ENCODE measurements at places on chromosomes 12 and 14.

GRCh38 chr14:69183735-69184134 is 7.6 kb upstream of the EXD2 start:
- no peak for DNase-seq

GRCh38 chr14:100524233-100524932 is 62.8 kb downstream of the BEGAIN start:
- no peak for DNase-seq

- no peak for DNase-seq
These were observed 62.4 kb downstream of the ATF7IP start for GRCh38 chr12:14427929-14428328.

DNA sequence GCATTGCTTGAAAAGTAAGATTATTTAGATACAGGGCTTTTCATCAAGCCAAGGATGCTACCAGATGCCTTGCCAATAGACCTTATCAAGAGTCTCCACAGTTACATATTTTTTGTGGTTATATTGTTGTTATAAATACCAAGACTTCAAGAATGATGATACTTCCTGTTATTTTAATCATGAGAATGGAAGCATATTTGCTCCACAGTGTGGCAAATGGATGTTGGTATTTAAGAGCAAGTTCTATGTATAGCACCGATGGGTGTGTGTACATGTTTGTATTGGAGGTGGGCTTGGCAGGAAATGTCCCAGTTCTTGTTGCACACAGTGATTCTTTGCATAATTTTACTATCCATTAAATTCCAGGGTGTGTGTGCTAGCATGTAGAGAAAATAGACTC is 4.4 kb upstream of the NID2 start:
- DNase-seq = no peak

DNA sequence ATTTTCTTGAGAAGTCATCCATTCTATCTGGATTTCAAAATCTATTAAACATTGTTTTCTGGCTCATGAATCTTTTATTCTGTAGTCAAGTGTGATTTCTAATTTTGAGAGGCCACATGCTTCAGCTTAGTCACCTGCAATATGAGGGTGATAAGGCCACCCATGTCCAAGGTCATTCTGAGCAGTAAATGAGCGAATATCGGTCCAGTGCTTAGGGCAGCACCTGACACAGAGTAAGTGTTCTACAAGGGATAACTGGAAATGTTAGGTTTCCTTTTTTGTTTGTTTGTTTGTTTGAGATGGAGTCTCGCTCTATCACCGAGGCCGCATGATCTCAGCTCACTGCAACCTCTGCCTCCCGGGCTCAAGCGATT is 34.2 kb downstream of the AACS start:
- no peak for DNase-seq
